WERI-Rb-1 (cell line): ENCODE measurements at places on chromosomes 6 and 20.
A peak's percentile ranks its signal among the peaks of the same experiment; 100 is the strongest.

GRCh38 chr20:23156842-23157423 is 70.8 kb upstream of the CD93 start:
- no peak for DNase-seq

DNA sequence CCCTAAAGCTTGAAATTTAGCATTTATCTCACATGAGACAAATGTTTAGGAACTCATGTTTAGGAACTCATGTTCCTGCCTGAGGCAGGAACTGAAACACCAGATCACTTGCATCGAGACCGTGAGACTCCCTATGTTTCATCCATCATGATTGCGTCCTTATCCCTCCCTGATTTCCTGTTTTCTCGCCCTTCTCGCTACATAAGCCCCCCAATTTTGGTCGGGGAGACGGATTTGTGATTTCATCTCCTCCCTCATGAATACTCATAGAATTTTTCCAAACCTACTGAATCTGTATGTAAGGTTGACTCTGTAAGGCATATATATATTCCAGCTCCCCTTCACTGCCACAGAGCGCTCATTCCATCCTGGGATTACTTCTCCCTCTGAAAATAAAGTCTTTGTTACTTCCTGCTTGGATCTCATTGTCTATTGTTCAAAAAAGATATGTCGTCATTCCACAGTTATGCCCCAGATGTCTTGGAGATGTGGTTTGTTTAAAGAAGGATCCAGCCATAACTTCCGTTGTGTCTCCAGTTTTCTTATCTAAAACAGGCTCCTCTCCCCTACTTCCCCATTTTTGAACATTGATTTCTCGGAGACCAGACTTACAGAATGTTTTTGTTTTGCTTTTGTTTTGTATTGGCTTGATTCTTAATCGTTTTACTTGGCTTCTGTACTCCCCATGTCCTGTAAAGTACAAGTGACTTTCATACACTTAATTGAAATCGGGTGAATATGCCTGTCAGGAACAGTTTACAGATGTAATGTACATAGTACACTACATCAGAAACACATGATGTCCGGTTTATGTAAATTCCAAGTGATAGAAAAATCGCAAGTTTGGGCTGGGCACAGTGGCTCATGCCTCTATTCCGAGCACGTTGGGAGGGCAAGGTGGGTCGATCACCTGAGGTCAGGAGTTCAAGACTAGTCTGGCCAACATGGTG is 118.7 kb downstream of the HFE start:
- DNase-seq, result no peak

GRCh38 chr6:149364557-149364956 is 35.5 kb upstream of the SUMO4 start:
- no peak for DNase-seq

DNA sequence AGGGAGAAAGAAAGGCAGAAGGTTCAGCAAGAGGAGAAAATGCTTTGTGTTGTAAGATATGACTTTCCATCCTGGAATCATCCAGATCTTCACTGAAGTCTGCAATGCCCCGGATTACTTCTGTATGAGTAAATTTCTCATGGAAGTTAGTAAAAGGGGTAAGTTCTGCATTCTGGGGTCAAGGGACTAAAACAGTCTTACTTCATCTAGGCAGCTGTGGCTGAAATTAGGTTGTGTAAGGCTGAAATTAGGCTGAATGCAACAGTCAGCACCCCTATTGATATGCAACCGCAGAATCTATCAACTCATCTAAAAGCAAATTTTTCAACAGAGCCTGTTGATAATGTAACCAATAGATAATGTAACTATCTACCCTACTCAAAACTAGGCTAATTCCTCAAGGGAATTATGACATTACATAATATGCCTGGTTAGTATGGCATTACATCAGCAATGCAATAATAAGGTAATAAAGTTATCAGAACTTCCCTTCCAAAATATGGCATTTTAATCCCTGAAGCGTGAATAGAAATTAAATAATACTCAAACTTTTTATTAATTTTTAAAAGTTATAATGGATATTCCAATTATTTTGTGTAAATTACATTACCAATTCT is 671.7 kb upstream of the CITED2 start:
- no peak for DNase-seq

GRCh38 chr6:157944983-157945931 is 36.4 kb upstream of the SYNJ2 start:
- no peak for DNase-seq

- no peak for DNase-seq
Measured at GRCh38 chr20:61310954-61311353, 58.9 kb downstream of the CDH4 start.

DNA sequence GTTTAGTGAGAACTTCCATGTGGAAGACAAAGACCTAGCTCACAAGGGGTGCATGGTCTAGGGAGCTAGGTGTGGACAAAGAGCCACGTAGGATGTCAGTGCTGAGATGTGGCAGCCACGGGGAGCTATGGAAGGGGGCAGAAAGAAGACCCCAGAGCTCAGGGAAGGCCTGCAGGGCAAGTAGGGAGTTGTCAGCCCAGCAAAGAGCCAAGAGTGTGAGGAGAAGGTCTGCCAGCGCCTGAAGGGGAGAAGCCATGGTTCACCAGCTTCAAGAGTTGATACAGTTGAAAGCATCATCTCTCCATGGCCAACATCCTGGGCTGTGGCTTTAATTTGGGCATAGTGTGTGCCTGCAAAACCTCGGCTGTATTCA is 95.6 kb downstream of the CDH26 start:
- no peak for DNase-seq

- DNase-seq, result no peak
Measured at GRCh38 chr6:53706525-53706924, 41.0 kb upstream of the KLHL31 start.

DNA sequence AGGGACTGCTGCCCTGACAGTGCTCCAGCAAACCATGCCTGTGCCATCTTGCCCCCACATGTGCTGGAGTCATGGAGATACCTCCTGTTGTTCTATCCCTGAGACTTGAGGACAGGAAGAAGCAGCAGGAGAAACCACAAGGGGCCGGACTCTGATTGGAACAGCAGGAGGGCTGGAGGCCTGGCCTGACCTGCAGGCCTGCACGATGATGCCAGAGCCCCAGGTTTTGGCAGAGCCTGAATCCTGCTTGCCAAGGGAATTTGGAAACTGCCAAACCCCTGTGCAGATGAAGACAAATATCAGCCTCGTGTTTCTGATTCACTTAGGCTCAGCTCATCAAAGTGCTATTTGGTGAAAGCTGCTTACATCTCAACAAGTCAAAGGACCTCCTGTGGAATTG is 177.6 kb downstream of the MAFB start:
- DNase-seq, result no peak

DNA sequence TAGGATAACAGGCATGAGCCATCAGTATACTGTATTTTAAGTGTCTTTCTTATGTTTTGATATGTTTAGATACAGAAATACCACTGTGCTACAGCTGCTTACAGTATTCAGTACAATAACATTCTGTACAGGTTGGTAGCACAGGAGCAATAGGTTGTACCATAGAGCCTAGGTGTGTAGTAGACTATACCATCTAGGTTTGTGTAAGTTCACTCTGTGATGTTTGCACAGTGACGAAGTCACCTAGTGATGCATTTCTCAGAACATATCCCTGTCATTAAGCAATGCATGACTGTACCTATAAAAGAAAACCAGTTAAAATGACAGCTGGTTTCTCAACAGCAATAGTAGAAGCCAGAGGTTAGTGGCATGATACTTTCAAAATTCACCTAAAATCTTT is 3.0 kb upstream of the ZBTB24 start:
- DNase-seq, result no peak

DNA sequence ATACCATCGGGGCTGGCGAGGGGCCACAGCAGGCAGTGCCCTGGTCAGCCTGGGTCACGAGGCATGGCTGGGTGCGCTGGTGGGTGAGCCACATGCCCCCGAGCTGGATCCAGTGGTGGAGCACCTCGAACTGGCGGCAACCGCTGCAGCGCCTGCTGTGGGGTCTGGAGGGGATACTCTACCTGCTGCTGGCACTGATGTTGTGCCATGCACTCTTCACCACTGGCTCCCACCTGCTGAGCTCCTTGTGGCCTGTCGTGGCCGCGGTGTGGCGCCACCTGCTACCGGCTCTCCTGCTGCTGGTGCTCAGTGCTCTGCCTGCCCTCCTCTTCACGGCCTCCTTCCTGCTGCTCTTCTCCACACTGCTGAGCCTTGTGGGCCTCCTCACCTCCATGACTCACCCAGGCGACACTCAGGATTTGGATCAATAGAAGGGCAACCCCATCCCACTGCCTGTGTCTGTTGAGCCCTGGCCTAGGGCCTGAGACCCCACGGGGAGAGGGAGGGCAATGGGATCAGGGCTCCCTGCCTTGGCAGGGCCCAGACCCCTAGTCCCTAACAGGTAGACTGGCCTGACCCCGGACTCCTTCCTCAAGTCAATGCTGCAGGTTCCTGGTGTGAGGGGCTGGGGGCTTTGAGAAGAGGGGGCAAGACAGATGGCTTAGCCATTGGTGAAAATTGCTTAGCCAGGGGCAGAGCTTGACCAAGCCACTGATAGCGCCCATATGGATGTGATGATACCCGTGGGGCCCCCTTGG is 598 bp downstream of the TMEM239 start:
- DNase-seq, result no peak

DNA sequence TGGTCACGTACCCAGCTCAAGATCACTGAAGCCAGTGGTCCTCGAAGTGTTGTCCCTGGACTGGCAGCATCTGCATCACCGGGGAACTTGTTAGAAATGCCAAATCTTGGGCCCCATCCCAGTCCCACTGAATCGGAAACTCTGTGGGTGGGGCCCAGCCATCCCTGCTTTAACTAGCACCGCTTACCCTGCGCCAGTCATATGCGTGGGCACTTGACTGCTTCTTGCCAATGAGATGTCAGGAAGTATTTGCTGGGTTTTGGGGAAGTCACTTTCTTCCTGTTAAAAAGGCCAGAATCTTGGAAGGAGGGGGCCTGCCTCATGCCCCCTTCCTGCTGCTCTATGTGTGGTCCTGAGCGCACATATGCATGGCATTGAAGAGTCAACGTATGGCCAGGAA is 11.7 kb upstream of the SULF2 start:
- no peak for DNase-seq

GRCh38 chr6:149974825-149975224 is 11.1 kb downstream of the ULBP1 start:
- no peak for DNase-seq

GRCh38 chr20:37596168-37596567 is 68.5 kb upstream of the BLCAP start:
- no peak for DNase-seq

GRCh38 chr6:75221116-75221515 is 15.3 kb upstream of the COL12A1 start:
- no peak for DNase-seq

GRCh38 chr20:41717483-41717882 is 99.3 kb upstream of the CHD6 start:
- peak; percentile 83 for DNase-seq

DNA sequence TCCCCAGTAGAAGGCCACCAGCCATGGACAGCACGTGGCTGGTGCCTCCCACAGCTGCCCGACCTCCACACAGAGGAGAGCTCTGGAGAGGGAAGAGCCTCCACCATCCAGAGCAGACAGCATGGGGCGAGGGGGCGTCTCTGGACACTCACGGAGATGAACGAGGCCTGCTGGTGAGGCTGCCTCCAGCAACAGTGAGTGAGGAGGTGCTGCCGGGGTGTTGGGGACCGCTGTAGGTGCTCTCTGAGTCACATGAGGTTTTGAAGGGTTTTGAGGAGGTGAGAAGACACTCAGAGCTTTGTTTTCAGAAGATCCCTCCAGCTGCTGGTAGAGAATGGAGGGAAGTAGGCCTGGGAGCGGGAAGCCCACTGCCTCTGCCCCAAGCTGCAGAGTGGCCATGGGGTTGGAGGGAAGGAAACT is 65.6 kb downstream of the THBS2 start:
- no peak for DNase-seq

DNA sequence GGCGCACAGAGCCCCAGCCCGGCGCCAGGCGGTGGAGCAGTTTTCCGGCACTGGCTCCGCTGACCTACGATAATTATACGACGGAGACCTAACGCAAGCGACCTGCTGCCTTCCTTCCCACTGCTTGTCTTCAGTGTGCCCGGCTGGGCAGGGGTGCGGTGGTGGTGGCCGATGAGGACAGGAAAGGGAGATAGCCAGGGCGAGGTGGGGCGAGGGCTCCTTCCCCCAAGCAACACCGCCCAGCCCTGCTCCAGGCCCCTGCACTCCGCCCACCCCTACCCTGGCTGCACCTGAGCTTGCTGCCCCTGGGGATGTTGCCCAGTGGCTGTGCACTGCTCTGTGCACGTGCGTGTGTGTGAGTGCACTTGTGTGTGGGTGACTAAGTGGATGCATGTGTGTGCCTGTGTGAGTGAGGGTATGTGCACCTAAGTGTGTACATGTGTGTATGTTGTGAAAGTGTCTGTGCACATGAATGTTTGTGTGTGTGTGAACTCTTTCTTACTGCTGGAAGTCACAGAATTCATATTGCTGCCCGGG is 42.6 kb upstream of the IRF4 start:
- DNase-seq, result no peak

GRCh38 chr20:57650756-57651483 is 30.7 kb upstream of the ZBP1 start:
- no peak for DNase-seq
